ENCODE measurements at places on chromosomes 5 and 9.

GRCh38 chr9:15163931-15164330 is 143.1 kb downstream of the TTC39B start:
- no peak for DNase-seq

- DNase-seq: no peak
Observed at GRCh38 chr9:120698766-120699165, 15.5 kb downstream of the MEGF9 start.

DNA sequence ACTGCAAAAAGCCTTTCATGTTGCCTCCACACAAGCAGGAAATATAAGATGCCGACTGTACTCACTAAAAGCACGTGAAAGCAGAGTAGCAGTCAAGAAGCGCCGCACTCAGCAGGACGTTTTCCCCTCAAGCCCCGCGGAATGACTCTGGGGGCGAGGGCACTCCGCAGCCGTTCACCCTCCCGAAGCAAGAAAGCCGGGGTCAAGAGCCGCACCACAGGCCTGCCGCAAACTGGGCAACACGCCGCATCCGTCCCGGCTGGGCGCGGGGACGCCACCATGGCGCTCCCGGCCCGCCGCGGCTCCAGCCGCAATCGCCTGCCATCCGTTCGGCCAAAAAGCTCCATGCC is 364 bp downstream of the RPS6 start:
- no peak for DNase-seq

- no peak for DNase-seq
Observed at GRCh38 chr5:54727874-54728587, 210.5 kb downstream of the SNX18 start.

- DNase-seq: no peak
Observed at GRCh38 chr9:1939926-1940368, 75.2 kb upstream of the SMARCA2 start.

- no peak for DNase-seq
Observed at GRCh38 chr9:69009708-69010107, 4.2 kb downstream of the PRKACG start.

DNA sequence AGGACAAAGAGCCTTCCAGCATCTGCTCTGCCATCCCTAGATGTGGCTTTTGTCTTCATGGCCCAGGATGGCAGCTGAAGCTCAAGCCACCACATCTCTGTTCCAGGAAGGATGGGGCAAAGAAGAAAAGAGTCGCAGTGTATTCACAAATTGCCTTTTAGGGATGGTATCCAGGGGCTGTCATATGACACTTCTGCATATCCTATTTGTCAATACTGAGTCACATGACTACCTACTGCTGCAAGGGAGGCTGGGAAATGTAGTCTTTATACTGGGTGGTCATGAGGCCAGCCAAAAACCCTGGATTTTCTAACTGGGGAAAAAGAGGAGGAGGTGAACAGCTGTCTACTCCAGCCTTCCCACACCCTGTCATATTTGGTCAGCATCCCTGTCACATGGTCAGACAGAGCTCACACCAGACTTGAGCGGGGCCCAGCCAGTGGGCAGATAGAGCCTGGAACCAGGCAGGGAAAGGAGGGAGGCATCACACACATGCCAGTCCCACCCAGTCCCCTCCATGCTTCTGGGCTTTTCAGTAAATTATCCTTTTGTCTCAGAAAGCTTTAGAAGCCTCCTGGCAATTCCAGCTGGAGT is 52.0 kb downstream of the OLFM1 start:
- DNase-seq: no peak

DNA sequence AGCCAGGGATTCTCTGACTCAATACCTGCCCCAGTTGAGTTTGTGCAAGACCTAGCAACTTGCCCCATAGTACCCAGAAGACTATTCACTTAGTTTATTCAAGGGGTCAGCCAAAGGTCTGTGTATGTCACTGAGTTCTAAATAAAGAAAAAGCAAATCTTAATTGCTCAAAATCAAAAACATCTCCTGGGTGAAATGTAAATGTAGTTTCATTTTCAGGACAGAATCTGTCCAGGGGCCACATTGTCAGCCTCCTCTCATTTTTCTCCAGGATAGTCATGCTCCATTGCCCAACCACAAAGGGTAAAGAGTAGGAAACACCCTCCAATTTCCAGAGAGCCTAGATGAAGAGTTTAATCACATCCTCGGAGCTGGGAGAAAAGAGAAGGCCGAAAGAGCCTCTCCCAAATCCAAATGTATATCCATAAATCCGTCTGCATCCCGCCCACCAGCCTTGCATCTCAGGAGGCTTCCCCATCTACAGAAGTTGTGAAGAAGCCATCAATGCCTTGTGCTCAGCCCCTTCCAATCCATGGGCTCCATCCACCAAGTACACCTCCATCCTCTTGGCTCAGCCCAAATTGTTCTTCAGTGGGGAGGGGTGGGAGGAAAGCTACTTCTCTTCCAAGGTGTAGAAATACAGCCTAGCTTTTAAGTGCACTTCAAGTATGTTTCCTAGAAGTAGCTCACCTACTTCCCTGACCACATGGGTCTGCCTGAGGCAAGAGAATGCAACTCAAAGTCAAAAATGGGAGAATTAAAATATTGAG is 26.9 kb downstream of the ADAM19 start:
- no peak for DNase-seq

DNA sequence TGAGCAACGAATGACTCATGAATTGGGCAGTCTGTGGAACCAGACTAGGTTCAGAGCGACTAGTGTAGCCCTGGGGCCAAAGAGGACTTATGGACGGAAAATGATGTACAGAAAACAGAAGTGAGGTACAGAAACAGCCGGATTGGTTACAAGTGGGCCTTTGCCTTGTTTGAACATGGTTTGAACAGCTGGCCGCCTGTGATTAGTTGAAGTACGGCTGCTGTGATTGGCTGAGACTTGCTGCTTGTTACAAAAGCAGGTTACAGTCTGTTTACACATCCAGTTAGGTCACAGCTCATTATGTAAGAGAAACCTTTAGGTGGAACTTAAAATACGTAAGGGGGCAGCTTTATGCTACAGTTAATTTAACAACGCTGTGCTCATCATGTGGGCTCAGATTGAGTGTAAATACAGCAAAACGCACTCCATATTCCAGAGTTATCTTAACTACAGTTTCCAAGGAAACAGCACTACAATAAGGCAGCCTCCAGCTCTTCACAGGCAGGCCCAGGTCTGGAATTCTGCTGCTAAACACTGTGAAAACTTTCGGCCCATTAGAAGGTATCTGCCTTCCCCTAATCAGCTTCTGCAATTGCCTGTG is 6.5 kb downstream of the AMACR start:
- DNase-seq: no peak

DNA sequence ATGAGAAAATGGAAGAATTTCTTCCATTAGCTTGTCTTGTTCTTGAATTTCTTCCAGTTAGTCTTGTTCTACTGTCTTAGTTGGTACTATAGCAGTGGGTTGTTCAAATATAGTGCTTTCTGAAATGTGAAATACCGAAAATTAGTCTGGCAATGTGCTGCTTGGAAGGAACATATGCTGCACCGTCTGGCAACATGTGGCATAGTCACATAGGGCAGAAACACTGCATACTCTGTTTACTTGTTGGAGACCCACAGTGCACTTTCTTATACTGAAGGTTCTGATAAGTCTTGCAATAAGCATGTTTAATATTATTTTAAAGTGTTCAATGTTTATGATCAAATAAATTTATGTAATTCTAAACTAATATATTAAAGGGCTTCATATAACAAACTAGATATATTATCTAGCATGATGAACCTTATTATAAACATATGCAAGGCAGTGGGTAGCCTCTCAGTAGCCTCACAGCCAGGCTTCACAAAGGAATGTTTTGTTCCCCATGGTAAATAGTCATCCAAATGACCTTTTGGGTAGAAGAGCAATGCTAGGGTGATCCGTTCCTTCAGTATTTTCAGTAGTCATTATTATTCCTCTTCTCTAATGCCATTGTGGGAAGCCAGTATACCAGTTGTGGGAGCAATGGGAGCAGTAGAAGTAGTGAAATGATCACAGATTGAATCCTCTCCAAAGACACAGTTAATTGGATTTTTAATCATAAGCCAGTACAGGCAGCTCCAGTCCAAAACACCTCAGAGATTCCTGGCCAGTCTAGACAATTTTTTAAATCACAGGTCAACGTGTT is 1106.7 kb downstream of the DTWD2 start:
- DNase-seq: no peak

DNA sequence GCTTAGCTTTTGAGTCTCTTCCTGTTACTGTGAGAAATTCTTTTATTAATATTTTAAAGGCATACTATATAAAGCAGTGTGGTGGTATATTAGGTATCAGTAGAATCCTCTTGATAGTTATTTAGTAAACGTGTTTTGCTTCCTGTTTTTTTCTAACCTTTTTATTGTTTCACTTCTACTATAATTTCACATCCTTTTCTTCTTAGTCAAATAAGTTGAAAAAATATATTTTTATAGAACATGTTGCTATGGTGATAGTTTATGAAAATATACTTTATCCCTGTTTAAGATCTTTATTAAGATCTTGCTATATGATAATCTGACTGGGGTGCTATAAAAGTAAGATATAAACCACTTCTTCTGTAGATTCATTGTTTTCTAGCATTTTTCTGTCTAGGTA is 2.1 kb downstream of the POLK start:
- DNase-seq: no peak

DNA sequence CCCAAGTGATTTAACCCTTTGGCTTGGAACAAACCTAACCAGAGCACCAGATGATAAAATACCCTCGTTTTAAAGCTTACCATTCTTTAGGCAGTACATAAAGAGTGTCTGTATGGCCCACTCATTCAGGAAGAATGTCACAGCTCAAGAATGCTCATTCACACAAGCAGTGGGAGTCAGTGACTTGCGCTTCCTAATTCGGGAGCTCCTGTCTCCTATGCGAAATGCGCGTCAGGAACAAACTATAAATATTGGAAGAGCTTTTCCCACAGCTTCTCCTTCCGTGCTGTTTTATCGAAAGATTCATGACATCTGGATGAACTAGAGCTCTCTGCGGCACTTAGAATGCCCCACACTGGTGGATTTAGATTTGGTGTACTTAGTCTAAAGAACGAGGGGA is 66.6 kb downstream of the NTRK2 start:
- DNase-seq: no peak

GRCh38 chr5:25006237-25006636 is 361.5 kb upstream of the CDH10 start:
- no peak for DNase-seq

- no peak for DNase-seq
Observed at GRCh38 chr9:7316166-7316795, 483.3 kb downstream of the DMAC1 start.

DNA sequence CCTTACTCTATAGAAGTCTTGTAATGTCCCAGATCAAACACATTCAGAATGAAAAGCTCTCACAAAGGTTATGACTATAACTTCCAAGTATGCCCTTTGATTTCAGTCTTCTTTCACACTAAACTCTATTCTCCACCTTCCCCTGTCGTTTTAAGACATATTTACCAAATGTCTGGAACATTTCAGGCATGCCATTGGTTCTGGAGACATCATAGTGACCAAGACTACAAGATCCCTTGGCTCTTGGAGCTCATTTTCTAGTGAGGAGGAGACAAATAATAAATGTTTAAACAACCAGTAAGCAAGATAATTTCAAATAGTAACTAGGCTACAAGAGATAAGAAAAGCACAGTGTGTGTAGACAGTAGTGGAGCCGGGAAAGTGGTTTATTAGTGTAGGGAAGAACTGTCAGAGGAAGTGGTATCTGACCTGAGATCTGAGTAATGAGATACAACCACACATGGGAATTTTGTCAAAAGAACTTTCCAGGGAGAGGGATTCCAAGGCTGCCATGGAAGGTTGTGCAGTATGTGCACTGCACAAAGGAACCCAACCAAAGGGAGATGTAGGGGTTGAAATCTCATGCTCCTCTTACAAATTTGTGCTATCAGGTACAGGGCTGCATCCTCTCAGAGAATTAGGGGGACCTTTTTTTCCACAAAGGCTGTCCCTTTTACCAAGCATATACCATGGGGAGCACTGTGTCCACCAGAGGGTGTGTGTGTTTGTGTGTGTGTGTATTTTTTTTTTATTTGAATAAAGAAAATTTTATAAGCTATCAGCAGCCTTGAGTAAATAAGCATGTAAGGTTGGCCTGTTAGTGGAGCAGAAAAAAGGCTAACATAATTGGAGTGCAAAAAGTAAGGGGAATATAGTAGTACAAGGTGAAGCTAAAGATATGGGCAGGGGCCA is 1279.1 kb upstream of the WWC1 start:
- DNase-seq: no peak

DNA sequence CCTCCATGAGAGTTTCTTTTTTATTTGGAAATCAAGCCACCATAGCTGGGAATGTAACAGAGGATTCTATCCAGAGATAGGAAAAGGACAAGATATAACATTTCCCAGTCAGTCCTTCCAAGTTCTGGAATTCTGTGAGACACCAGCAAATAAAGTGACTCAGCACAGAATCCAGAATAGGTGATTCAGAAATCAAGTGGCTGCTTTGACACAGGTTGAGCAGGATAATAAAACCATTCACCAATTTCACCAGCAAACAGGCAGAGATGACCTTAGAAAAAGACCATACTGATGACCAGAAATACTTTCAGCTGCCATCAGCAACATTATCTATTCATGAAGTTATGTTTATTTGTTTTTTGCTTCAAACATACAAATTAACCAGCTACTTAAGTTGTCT is 491.5 kb upstream of the TUSC1 start:
- DNase-seq: no peak

DNA sequence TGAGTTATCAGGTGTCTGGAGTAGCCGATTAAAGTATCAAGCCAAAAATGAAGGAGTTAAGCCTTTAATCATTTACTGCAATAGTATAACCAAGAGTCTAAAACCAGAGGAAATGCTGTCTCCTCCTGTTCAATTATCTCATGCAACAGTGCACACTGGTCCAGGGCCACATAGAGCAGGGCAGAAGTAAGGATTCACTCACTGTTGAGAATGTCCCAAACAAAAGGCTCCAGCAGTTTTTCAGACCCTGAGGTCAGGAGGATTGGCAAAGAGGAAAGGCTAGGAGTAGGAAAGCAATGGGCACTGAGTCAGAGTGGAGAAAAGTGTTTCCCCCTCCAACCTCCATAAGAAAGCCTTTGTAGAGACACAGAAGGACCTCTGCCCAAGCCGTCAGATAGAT is 168.2 kb downstream of the RNF180 start:
- no peak for DNase-seq

DNA sequence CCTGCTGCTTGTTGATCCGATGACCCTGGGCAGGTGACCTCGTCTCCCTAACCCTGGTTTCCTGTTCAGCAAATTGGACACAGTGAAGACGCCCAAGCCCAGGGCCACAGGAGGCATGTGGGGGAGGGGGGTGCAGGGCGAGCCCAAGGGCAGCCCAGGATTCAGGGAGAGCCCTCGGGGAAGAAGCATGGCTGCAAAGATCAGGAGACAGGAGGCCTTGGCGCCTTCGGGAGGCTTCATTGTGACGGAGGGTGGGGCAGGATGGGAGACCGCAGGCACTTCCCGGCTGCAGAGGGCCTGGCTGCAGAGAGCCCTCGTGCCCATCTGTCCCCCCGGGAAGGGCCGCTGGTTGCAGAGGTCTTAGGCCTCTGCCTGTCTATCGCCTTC is 6.2 kb downstream of the ASS1 start:
- DNase-seq: no peak

Measured in HTR-8/SVneo (cell line).